Camera-type eye (tissue), 1 donor: ENCODE measurements at places on chromosomes 4 and X. TPM values are rescaled to one million over a fixed set of nuclear protein-coding genes. Genes with fewer than 3 reads are reported as not detected.

Gene OTUD5
- total RNA-seq = 35.0 TPM

Gene TRIML2
- total RNA-seq = not detected

Gene XG
- 5.5 TPM for total RNA-seq

Gene DMP1
- 0.11 TPM for total RNA-seq

Gene TMEM156
- total RNA-seq = 1.6 TPM

Gene BTK
- total RNA-seq = 3.1 TPM

Gene POF1B
- total RNA-seq = 2.1 TPM

Gene SPATA4
- total RNA-seq = 0.93 TPM

Gene TMPRSS11B
- total RNA-seq = 0.44 TPM

Gene OCIAD2
- total RNA-seq = 16.4 TPM

Gene PCDH18
- total RNA-seq = 143 TPM

Gene PRRG3
- total RNA-seq = 24.4 TPM

Gene FAM53A
- total RNA-seq = 4.1 TPM

Gene TRIM61
- total RNA-seq = 2.7 TPM
